ENCODE measurements at places on chromosomes 3 and 15.

DNA sequence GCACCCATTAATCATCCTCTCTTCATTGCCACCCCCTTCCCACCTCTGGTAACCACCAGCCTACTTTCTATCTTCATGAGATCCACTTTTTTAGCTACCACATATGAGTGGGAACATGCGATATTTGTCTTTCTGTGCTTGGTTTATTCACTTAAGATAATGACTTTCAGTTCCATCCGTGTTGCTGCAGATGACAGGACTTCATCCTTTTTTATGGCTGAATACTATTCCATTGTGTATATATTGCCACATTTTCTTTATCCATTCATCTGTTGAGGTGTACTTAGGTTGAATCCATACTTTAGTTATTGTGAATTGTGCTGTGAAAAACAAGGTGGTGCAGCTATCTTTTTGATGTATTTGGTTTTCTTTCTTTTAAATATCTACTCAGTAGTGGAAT lies 53.3 kb upstream of the NR2C2 start:
- DNase-seq: no peak

DNA sequence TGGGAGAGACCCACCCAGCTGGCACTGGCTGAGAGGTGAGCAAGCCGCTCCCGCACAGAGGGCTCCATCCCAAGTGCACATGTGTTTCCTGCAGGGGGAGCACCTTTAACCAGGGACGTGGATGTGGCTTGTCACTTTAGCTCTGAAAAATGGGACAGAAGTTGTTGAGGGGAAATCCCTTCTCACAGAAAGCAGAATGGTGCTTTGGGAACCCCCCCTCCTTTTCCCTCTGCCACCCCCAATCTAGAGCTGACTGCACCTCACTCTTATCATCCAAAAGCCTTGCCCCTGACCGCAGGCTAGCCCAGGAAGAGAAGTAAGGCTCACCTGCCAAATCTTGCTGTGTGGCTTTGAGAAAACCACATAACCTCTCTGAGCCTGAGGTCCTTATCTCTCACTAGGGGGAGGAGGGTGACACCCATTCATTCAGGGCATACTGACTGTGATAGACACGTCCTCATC lies 77.9 kb downstream of the RPN1 start:
- DNase-seq: peak; percentile 57

DNA sequence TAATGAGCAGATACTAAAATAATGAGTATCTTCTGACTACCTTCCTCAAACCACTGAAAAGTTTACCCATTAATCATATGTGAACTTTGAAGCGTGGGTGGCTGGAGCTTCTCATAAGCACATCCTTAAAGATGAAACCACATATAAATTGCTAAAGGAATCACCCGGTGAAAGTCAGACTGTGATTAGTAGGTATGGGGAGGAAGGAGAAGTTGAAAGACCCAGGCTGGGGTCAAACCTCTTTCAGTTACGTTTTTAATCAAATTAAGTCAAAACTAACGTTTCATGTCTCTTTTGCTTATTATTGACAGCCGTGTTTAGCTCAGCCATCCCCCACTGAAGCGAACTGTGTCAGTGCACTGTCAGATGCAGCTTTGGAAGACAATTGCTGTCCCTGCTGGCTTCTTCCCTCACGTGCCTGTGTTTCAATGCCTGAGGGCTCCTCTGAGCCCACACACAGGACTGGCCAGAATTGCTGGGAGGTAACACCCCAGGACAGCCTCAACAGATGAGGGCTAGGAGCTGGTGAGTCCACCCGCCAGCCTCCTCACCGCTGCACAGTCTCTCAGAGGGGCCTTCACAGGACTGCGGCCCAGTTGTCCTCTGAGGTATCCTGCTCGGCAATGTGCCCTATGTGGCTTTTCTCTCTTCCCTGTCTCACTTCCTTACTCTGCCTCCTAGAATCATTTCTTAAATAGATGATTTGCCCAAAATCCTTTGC lies 29.3 kb upstream of the SH3BP5 start:
- DNase-seq: no peak

DNA sequence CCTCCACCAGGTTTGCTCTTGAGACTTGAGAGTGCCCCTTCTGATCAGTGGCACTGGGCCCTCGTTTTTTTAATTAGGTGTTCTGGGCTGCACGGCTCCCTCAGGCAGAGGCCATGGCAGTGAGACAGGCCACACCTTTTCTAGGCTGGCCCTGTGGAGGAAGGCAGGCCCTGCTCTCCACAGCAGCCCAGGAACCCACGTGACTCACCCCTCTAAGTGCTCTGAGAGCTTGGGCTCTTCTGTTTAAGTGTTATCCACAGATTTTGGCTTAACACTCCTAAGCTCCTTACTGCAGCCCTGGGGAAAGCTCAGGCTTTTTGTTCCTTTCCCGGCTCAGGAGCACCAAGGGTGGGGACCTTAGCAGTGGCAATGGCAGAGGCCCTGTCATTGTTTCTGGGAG lies 463.2 kb upstream of the GBE1 start:
- no peak for DNase-seq

GRCh38 chr3:43162230-43163084 lies 56.6 kb upstream of the POMGNT2 start:
- DNase-seq: peak; percentile 16

GRCh38 chr15:55619783-55620182 lies 31.6 kb upstream of the PYGO1 start:
- DNase-seq: no peak

DNA sequence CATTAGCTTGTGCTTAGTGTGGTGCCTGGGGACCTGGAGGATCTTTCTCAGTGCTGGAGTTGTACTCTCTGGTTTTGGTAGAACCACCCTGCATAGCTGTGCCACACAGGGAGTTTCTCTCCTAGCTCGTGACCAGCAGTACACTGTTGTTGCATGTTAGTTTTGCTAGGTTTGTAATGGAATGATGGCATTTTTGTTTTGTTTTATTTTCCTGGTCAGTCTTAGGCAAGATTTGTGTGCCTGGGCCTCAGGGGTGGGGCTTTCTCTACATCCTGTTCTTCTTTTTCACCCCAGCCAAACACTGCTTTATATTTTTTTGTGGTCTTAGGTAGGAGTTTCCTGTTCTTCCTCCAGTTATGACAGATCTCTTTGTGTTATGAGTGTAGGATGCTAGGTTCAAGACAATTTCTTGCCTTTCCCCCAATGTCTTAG lies 534.5 kb upstream of the KCNMB2 start:
- no peak for DNase-seq

DNA sequence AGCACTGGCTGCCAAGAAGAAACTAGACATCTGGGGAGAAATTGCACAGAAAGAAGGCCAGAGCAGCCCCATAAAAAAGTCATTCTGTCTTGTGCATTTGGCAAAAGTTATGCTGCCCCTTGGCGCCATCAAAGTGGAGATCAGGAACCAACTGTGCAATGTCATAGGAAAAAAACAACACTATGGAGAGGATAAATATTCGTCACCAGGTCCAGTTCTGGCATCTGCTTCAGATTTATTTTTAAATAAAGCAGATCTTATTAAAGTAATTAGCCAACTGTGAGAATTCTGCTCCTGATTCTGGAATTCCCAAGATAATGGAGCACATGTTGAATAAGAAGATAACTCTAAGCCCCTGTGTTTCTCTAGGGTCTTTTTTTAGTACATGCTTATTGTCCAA lies 500.0 kb upstream of the IL12A start:
- no peak for DNase-seq

DNA sequence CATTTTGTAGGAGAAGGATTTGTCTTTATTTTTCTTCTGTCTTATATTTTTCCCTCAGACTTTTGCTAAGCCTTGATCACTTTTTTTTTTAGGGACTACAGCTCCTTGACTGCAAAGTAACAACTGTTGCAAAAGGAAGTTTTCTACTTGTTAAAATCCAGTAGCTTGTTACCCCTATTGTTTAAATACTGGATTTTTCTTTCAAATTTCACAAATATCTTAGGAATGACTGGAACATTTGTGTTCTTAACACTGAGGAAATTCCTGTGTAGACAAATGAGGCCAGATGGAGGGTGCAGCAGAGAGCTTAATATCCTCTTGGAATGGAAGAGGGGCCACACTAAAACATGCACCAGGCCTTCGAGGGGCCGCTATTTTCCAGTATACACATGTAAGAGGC lies 3.2 kb upstream of the PGPEP1L start:
- DNase-seq: no peak

- no peak for DNase-seq
Measured at GRCh38 chr3:126207166-126207565, 26.8 kb upstream of the ALDH1L1 start.
